AG09319 (cell line): ENCODE measurements at places on chromosomes 2 and 18.

GRCh38 chr2:11389551-11390398 is 45.3 kb upstream of the ROCK2 start:
- DNase-seq: peak; percentile 72

GRCh38 chr2:198660501-198660900 is 797.2 kb downstream of the SATB2 start:
- DNase-seq: no peak

GRCh38 chr2:177857538-177857937 is 215.0 kb downstream of the PDE11A start:
- no peak for DNase-seq

DNA sequence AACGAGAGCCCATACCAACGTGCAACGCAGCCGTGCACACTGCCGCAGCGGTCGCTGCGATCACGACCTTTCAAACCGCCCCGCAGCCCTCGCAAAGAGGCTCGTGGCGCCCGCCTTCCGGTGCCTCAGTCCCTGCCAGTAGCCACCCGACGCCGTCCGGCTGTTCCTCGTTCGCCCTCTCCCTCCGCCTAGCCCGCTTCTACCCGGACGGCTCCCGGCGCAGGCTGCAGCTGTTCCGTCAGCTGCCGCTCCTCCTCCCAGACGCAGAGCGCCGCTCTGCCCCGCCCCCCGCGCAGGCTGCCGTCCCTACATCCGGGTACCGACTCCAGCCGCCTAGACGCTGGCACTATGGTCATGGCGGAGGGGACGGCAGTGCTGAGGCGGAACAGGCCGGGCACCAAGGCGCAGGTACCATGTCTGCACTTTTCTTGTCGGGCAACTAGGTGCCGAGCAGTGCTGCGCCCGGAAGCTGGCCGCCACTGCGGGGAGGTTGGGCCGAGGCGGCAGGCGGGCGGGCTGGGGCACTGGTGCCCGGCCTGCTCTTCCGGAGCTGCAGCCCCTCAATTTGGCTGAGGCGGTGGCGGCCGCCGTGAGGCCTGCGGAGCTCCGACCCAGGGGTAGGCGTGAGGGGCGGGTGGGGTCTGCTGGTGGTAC is at the start of gene MOB4:
MOB4 (plus strand) TSS at position 328 of the 654 bp plus-strand sequence; CDS start at position 349, 21 bp downstream.
- peak; percentile 87 for DNase-seq

DNA sequence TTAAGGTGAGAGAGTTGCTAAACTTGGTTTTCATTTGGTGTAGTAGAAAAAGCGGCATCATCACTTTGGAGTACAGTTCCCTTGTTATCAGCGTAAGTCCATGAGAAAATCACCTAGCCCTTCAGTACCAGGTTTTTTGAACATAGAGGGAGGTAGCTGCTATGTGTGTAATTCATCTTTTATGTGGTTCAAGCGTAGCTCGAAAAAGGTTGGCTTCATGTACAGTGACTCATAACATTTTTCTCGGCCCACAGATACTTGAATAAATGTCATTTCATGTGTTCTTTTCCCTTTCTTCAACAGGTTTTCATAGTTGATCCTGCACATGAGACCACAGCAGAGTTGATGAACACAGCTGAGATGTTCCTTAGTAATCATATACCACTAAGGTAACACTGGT is 43.6 kb downstream of the UGGT1 start:
- DNase-seq: no peak

DNA sequence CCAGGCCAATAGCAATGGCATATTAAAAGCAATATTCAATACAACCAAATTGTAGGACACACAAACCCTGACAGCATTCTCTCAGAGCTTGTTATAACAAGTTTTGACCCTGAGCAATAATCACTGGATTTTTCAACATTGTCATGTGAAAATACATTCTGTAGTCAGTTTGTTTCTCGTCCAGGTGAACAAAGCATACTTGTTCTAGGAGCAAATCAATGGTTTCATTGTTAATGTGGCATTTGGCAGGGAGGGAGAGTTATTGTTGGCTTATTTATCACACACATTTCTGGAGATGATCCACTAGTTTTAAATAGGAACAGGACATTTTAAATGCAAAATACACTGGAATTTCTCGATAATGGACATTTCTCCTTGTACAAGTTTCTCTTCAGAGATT is 69.9 kb upstream of the L3MBTL4 start:
- DNase-seq: no peak

DNA sequence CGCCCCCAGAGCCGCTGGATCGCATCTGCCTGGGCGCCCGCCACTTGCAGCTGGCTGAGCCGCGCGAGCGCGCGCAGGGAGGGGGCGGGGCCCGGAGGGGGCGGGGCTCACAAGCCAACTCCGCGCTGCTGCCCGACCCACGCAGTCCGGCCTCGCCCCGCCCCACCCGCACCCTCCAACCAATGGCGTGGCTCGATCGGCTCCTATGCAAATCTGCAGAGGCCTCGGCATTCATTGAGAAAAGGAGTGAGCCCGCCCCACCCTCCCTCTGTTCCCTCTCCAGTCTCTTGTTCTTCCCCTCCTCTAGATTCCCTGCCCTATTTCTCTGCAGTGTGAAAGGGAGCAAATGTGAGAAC is at the start of gene ALK:
ALK (minus strand) TSS at position 27 of the 356 bp plus-strand sequence. CDS start 927 bp downstream, outside the sequence.
- DNase-seq: peak; percentile 50

DNA sequence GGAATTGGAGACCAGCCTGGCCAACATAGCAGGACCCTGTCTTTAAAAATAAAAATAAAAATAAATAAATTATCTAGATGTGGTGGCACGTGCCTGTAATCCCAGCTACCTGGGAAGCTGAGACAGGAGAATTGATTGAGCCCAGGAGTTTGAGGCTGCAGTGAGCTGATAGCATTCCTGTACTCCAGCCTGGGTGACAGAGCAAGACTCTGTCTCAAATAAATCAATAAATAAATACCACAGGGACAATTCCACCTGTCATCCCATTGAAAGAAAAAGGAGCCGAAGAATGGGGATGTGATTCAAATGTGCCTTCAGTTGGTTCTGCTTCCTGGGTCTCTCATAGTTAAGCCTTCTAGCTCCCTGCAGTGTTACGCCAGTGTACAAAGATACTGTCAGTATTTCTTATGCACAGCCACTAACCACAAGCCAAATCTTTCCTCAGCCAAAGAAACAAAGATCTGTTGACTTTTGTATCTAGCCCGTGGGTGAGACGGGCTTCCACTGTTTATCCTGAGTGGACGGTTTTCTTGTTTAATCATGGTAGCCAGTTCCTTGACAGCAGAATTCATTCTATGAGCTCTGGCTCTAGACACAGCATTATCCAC is 12.6 kb downstream of the LGALSL start:
- DNase-seq: no peak
